NCI-H1092 (cell line): ENCODE measurements at places on chromosomes 6 and 20.

- DNase-seq, result no peak
Measured at GRCh38 chr6:11123978-11124377, 12.5 kb upstream of the ERVFRD-1 start.

- DNase-seq, result no peak
Measured at GRCh38 chr6:86706449-86706848, 230.9 kb upstream of the HTR1E start.

GRCh38 chr6:80728101-80728750 is 621.8 kb downstream of the BCKDHB start:
- DNase-seq, result no peak

GRCh38 chr6:70289299-70289698 is 13.6 kb downstream of the COL9A1 start:
- DNase-seq, result no peak

DNA sequence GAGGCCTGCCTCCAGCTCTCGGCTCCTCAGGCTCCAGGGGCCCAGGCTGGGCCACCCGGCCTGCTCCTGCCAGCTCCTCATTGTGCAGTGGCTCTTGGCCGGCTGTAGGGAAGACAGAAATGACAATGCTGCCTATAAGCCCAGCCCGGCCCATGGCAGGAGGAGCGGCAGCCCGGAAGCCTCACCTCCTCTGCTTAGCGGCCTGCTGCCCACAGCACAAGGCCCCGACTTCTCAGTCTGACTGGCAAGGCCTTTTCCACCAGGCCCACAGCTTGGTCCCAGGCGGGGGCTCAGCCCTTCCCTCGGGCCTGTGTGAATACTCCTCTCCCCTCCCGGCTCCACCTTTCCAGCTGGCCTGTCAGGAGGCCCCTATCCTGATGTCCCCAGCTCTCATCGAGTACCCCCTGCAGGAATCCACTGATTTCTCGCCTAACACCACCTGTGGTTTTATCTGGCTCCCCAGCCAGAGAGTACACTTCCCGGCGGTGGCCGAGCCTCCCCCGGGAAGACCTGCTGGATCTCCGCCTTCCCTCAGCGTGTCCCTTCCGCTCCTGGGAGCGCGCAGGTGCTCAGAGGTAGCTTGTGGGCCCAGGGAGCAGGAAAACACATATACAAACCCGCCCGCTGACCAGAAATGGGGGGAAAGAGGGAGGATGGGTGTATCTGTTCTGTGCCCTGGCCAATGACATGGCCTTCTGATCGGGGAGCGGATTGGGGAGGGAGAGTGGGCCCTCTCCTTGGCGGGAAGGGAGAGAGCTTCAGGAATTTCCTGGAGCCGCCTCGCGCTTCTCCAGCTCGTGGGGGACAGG is 963 bp downstream of the DDRGK1 start:
- DNase-seq, result peak; percentile 51

DNA sequence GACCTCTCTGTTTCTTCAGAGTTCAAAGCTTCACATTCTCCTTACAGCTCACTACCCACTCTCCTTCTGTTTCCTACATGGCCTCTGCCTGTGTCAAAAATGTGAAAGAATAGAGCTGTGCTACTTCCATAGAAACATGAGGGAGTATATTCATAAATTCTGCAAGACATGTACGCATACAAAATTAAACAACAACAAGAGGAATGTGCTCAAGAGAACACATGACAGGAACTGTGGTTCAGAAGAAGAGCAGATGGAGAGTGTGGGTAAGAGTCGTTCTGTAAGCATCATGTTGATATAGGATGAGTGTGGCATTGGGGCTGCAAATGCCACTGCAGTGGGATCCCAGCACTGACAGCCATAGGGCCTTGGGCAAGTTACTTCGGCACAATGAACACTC is 266.6 kb upstream of the SASH1 start:
- DNase-seq, result no peak
